ENCODE measurements at places on chromosomes 5 and 9.

- no peak for DNase-seq
Observed at GRCh38 chr5:80181618-80182211, 74.1 kb downstream of the SERINC5 start.

DNA sequence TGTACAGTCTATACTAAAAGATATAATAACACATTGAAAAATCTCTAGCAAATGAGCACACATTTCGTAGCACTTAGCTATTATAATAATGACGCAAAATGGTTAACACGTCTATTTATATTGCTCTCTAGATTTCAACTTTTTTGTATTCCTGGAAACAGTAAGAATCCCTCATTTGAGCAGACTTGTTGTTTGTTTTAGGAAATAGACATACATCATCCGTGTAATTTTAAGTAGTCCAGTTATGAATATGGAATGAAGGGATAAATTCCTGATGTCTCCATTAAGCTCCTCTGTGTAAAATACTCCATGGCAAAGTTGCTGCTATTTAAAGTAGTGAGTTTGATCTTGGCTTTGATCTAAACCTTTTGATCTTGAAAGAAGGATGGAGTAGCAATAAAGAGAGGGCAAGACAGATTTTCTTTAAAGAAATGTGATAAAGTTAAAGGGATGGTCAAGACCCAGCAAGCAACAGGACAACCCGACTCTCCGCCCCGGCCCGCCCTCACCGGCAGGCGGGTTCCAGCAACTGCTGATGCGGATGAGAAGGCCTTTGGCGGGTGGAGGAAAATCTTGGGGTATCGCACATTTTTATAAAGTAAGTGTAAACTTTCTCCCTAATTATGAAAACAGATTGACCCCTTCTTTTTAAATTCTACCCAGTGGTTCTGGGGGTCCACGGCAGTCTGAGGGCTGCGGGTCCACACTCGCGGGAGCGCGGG lies 277.4 kb downstream of the AOPEP start:
- no peak for DNase-seq

- DNase-seq = no peak
Observed at GRCh38 chr5:158303275-158303674, 444.3 kb upstream of the CLINT1 start.

- no peak for DNase-seq
Observed at GRCh38 chr9:16125629-16126028, 572.8 kb downstream of the CCDC171 start.

GRCh38 chr9:121816845-121817450 lies 165.5 kb downstream of the DAB2IP start:
- no peak for DNase-seq

GRCh38 chr9:91098203-91098850 lies 263.4 kb downstream of the AUH start:
- no peak for DNase-seq

DNA sequence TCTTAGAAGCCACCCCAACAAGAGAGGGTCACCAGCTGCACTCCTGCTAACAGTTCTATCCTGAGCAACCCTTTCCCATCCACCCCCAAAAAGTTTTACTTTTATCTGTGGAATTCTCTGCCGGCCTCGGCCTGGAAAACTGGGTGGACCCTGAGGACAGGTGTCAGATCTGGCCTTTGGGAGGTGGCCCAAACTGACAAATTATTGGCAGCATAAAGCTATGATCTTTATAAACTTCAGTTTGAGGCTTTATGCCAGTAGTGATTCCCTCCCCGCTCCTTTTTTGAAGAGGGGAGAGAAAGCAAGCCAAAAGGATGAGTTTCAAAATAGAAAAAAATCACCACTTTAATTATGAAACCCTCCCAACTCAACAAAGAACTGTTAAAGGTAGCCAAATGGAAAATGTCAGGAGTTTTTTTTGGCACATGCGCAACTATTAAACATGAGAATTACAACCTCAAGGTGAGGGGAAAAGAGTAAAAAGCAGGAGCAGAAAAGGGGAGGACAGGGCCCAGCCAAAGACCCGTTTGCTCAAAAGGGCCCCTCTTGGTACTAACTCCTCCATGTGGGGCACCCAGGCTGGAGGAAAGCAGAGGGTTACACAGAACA lies 49.4 kb downstream of the FBXW11 start:
- no peak for DNase-seq

GRCh38 chr5:171523781-171524180 lies 104.3 kb downstream of the FGF18 start:
- DNase-seq = no peak

GRCh38 chr9:34647084-34647403 lies 569 bp downstream of the GALT start:
- no peak for DNase-seq
